ENCODE measurements at places on chromosomes 2 and 18.

- DNase-seq: no peak
Measured at GRCh38 chr2:25936889-25937545, 45.3 kb downstream of the KIF3C start.

DNA sequence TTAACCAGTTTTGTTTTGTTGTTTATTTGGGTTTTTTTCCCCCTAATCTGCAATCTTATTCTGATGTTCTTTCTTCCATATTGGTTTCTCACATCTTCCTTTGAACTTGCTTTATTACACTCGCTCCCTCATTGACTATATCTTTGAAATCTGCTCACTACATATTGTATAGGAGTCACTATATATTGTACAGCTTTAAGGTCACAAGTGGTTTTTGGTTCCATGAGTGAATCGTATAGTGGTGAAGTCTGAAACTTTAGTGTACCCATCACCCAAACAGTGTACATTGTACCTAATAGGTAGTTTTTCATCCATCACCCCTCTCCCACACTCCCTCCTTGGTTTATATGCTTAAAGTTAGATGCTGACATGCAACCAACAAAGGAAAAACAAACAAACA lies 11.3 kb upstream of the BZW1 start:
- no peak for DNase-seq

DNA sequence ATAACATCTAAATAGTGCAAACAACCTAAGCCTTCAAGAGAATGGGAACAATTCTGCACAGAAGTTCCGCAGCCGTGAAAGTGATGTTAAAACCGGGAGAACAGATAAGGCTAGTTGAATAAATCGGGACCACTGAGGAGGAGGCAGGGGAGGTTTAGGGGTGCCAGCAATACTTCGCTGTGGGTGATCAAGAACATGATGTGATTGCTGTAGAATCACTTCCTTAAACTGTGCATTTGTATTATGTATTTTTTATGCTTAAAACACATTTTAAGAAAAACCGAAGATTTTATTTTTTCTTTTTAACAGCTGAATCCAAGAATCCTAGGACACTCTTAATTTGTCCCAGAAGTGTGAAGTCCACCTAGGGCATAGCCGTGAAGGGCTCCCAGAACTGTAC lies 33.6 kb downstream of the TTC32 start:
- DNase-seq: no peak

DNA sequence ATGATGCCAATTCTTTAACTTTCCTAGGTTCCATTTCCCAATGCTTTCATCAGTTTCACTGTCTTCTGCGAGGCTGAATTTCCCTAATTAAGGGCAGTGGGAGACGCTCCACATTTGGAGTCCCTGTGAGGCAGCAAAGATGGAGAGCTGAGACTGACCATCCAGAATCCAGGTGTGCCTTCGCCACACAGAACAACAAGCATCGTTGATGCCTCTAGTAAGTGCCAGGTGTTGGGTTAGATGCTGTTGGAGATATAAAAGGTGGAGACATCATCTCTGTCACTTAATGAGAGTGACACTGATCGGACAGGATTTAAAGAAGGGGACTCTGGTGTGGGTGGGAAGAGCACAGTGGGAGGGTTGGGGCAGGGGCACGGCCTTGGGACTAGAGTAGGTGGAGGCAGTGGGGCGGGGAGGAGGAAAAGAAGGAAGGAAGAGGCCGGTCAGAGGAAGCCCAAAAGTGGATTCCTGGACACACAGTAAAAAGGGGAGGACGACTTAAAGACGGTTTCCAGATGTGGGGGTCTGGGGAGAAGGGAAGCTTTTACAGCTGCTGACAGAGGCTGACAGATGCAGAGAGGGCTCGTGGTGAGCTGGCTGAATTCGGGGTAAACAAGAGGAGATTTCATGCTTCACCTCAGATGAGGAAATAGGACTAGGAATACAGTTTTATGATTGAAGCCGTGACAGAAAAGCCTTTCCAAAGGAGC lies 113.0 kb downstream of the BCL2 start:
- DNase-seq: no peak

DNA sequence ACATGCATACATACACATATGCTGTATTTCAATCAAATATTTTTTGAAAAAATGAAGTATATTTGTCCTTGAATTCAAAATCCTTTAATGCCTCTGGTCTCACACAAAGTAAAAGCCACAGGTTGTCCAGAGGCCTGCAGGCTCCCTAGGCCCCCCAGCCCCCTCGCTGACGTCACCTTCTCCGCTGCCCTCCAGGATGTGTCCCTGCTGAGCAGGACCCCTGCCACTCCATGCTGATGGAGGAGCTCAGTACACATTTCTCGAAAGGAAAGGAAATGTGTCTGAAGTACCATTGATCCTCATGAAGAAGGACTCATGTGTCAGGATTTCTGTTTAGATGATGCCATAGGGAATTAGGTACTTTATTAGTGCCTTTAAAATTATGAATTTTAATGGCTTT lies 212.1 kb downstream of the LDLRAD4 start:
- no peak for DNase-seq

GRCh38 chr2:9329497-9329896 lies 93.8 kb downstream of the ITGB1BP1 start:
- no peak for DNase-seq

DNA sequence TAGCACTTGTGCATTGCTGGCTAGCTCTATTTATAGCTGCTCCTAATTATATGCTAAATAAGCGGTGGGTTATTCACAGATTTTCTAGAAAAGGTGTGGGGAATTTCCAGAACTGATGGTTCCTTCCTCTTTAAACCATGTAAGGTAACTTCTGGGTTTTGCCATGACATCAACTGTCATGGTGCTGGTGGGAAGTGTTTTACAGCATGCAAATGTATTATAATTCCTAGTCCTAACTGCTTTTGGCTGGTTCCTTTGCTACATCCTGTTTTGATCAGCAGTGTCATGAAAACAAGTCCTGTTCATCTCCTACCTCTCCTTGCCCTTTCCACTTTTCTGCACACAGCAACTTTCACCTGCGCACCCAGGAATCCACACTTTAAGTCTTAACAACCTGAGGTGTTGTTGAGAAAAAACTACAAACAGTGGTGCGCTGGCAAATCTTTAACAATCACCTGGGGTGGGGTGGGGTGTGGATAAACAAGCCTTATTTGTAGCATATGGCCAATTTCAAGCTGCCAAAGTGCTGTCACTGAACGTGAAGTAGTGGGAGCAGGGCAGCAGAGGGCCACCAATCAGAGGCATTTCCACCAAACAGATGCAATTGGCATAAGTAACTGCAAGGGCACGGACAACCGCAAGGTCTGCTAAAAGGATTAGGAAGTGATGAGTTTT lies 33.4 kb upstream of the SKOR2 start:
- no peak for DNase-seq

- DNase-seq: no peak
Measured at GRCh38 chr2:27708666-27709065, 45.0 kb downstream of the SLC4A1AP start.
